ENCODE measurements at places on chromosomes 11 and 22. TPM values are rescaled to one million over a fixed set of nuclear protein-coding genes. Genes with fewer than 3 reads are reported as not detected.

- no peak for DNase-seq
These were observed 57.6 kb upstream of the NECTIN1 start for GRCh38 chr11:119786431-119787073.

MIOX gene
- total RNA-seq, result not detected

- DNase-seq, result no peak
These were observed 59.4 kb downstream of the DDI1 start for GRCh38 chr11:104095791-104096190.

DNA sequence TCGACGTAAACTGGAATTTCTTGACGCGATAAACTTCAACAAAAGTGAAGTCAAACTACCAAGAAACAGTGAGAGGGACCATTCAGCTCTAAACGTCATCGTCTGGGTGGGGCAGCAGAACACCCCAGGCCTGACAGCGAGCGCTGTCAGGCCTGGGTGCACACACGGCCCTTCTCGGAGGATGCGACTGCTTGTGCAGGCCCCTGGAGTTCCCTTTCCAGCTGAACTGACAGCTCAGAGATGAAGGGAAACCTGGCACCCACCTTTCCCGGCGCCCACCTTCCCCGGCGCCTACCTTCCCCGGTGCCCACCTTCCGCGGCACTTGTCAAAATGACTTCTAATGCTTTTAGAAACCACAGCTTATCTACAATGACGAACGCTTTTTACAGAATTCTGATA, 47.9 kb downstream of the CERK start:
- no peak for DNase-seq

OR8D4 gene
- not detected for total RNA-seq

KCNE3 gene
- 1.4 TPM for total RNA-seq

GRCh38 chr11:69539416-69540117, 58.1 kb downstream of the LINC01488 start:
- DNase-seq, result no peak

- DNase-seq, result no peak
These were observed 664 bp downstream of the PTGDR2 start for GRCh38 chr11:60854847-60855725.

DNA sequence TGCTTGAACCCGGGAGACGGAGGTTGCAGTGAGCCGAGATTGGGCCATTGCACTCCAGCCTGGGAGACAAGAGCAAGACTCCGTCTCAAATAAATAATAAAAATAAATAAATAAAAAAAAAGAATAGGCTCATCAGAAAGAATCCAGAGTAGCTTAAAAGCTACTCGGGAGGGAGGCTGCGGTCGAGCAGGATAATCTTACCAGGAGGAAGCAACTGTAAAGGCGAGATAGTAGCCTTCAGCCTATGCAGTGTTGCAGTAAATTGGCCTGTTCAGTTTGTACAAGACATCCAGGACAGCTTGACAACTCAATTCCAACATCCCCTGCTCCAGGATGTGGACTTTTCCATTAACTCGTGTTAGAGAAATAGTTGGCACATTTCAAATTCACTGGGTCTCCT, 1164.7 kb downstream of the LRRC4C start:
- DNase-seq, result no peak

- DNase-seq, result no peak
These were observed 1470.9 kb downstream of the BRD1 start for GRCh38 chr22:48356731-48357130.

DNA sequence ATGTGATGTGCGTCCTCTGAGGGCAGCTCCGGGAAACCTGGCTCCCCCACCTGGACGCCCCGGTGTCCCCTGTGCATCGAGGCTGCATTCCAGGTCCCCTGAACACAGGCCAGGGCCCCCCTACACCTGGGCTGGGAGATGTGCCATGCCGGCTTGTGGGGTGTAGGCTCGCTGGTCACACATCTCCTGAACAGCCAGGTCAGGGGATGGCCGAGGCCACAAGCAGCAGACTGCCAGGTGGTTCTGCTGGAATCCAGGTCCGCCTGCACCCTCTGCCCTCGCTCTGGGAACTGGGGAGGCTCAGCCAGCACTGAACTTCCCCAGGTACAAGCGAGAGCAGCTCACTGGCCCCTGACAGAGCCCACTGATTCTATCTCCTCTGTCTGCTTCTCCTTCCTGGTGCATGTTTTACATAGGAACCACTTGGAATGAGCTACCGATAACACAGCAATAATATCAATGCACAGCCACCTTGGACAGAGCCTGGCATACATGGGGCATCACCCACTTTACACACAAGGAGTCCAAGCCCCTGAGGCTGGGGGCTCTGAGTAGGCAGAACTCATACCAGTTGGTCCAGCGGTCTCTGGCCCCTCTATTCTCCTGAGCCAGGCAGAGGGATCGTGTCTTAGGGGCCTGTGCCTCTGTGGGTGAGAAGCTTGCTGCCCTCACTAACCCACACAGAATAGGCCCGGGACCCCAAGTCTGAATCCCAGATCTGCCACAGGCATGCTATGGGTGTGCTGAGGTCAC, 46.8 kb downstream of the TBX1 start:
- no peak for DNase-seq

DNA sequence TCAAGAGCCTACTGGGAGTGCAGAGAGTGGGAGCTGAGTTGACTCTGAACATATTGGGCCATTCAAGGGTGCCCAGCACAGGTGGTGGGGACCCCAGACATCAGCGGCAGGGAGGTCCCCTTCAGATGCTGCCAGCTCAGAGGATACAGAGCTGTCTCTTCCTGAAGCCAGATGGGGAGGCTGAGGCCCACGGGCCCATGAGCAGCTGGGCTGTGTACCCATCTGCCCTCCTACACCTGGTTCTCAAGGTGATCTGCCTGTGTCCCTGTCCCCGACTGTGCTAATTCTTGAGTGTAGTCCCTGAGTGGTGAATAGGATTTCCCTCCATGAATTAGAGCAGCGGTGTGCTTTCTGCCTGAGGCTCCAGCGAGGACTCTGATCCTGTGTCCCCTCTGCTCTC, 76.3 kb downstream of the MICAL2 start:
- DNase-seq, result no peak

DNA sequence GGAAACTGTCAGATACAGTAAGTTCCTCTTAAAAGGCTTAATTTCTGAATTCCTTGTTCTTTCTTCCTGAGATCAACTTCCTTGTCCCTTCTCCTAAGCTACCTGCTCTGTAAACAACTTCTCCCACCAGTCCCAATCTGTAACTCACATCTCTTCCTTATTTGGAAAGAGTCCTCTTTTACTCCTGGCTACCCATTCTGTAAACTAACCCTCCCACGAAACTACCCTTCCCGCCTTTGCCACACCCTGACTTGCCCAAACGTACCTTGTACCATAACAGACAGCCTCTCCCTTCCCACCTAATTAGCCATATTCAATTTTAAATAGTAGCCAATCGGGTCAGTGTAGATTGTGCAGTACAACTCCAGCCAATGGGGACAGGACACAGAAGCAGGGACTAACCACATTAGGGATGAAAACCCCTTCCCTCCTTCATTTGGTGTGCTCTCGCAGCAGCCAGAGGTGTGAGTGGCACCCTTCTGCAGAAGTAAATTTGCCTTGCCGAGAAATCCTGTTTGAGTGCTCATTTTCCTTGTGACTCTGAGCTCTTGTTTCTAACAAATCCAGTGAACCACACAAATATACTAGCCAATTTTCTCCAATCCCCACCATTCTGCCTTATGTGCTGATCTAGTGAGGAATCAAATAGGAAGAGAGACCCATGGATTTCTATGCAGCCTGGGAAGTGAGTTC, 49.5 kb downstream of the ZNF280B start:
- DNase-seq, result no peak

SLCO2B1 gene
- total RNA-seq, result 0.97 TPM

TNNT3 gene
- total RNA-seq, result not detected

MN1 gene
- 8.0 TPM for total RNA-seq

Data from glomerular endothelial cell (primary cell).